SK-N-SH (cell line): ENCODE measurements at places on chromosomes 7 and 10.

DNA sequence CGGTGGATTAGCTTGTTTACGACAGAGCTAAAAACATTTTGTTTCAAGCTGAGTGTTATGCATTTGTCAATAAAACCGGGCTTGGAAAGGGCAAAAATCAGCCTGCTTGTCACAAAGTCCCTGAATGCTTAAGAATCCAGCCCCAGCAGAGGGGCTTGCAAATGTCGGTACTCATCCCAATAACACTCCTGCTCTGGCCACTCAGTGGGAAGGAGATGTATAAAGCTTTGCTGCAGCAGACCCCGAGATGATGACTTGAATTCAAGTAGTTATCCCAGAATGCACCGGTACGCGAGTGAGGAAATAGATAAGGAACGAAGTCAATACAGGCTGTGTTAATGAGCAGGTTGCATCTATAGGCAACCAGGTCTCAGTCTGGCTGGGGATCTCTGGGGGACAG lies 662.3 kb downstream of the CCSER2 start:
- DNase-seq, result no peak

- no peak for DNase-seq
Observed at GRCh38 chr7:45143616-45144015, 14.0 kb upstream of the RAMP3 start.

DNA sequence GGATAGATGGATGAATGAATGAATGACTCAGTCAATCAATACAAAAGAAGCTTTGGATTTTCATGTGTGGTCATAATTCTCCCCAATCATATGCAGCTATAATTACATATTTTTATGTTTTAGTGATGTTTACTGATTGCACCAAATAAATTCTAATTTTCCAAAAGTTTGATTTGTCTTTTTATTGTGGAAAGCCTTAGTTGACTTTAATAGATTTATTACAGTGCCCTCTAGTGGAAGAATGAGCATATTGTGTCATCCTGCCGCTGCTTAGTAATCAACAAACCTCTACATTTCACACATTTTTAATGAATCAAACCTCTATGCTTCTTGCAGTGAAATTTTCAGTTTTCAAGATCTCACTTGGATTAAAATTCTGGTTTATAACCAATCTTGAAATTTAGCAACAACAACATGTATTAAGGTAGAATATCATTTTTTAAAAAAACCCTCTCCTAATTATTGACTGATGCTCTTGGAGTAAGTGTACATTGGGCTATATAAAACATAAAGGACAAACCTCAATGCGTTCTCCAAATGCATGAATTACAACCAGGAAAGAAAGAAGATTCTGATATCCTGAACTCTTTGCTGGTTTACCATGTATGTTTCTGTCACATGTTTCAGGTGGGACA lies 55.6 kb upstream of the PNLIP start:
- peak; percentile 47 for DNase-seq

- peak; percentile 30 for DNase-seq
Observed at GRCh38 chr7:2542916-2543871, 12.1 kb downstream of the BRAT1 start.

DNA sequence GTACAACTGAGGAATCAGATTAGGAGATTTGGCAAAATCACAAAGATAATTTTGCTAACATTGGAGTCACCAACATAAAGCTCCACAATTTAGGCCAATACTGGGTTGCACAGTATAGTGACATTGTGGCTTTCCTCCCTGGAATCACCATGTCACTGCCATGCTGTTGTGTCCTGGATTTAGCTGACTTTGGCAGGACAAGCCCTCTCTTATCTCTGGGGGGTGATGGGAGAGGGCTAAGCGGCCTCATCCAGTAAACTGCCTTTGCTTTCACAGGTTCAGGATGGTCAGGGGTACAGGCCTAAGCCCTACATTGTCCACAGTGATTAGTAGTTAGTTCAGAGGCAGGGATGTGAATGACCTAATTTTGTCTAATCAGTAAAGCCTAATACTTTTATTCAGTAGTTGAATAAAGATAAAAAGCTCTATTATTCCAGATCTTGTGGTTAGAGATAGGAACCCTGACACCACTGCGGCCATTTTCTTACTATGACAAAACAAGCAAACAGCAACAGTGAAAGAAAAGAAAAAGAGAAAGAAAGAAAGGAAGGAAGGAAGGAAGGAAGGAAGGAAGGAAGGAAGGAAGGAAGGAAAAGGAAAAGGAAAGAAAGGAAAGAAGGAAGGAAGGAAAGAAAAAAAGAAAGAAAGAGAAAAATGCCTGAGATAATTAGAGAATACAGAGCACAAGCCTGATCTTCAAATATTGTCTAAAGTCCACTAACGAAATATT lies 140.1 kb downstream of the ETV1 start:
- DNase-seq, result peak; percentile 21

DNA sequence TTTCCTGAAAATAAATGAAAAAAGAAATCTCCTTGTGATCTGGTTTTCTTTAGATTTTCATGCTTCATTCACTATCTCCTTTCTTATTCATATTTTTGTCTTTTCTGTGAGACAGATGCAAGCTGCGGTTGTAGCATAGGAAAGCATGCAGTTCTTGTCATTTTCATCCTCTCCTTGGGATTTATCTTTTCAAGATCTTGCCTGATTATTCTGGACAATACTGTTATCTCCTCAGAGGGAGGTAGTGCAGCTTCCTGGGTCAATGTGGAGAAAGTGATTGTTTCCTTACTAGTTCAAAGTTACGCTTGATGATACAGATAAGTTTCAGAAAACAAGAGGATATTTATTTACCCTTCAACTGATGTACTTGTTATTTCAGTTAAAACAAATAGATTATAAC lies 114.6 kb downstream of the CPED1 start:
- DNase-seq, result no peak

DNA sequence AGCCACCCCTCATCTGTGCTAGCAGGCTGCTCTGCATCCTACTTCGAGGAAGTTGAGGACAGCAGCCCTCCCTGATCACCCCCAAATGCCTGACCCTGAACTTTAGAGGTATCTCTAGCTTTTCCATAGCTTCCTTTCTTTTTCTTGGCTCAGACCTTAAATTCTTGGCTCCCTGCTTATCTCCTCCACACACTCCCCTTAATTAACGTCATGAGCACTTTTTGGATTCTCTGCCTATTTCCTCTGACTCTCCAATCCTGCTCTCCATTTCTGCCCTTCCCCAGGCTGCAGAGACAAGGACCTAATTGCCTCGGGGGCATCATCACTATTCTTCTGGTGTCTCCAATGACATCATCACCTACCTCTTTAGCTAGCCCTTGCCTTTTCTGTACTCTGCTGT lies 40.8 kb upstream of the SEC61G start:
- no peak for DNase-seq
